ELF-1 (cell line): ENCODE measurements at places on chromosomes 11 and 22.

DNA sequence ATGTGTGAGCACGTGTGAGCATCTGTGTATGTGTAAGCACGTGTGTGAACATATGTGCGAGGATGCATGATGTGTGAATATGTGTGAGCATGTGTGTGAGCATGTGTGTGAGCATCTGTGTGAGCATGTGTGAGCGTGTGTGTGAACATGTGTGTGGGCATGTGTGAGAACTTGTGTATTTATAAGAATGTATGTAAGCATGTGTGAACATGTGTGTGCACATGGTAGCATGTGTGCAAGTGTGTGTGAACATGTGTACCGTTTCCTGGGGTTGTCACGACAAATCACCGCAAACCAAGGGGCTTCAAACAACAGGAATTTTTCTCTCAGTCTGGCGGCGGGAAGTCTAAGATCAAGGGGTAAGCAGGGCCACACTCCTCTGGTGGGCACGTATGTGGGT is 238.3 kb downstream of the CTTN start:
- no peak for DNase-seq

GRCh38 chr22:49862496-49862776 is 8.8 kb downstream of the ZBED4 start:
- DNase-seq = no peak

DNA sequence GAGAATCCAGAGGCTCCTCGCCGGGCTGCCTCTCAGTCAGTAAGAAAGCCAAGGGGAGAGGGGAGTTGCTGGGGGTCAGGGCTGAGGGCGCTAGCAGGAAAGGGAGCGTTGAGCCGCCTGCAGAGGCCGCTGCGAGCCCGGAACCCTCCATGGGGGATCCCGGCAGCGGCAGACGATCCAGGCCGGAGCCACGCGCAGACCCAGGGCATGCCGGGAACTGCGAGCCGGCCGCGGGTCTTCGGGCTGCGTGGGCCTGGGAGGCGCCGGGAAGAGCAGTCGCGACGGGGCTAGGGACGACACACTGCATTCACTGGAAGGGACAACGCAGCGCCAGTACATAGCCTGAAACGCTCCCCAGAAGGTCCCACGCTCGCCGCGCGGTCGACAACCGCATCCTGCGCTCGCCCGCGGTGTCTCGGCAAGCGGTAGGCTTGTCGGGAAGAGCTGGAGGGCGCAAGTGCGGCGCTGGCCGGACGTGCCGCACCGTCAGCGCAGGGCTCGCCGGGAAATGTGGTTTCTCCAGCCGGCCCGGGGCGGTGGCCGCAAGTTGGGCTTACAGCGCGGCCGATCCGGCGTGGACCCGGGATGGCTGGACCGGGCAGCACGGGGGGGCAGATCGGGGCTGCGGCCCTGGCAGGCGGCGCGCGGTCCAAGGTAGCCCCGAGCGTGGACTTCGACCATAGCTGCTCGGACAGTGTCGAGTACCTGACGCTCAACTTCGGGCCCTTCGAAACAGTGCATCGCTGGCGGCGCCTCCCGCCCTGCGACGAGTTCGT is at the start of gene LZTR1:
TSS of gene LZTR1 (plus strand) at position 511 of the 776 bp plus-strand sequence. CDS start at position 586, 75 bp downstream.
- DNase-seq = peak; percentile 90

GRCh38 chr11:31801298-31801702 is 9.8 kb downstream of the PAX6 start:
- peak; percentile 18 for DNase-seq

DNA sequence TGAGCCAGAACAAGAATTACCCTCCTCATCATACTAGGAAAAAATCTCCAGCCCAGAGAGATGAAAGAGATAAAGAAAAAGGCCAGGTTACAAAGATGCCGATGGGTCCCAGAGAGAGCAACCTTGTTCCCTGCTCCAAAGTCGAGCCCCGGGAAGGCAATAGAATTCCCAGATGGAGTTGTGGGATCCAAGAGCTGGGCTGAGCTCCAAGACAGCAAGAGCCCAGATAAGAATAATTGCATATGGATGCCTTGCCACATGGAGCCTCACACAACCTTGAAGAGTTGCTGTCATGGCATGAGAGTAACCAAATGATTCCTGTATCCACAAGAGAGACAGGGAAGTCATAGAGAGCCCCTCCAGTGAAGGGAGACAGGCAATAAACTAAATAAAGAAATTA is 30.9 kb downstream of the IL10RA start:
- DNase-seq = no peak

GRCh38 chr11:75771646-75772410 is 3.2 kb downstream of the DGAT2 start:
- DNase-seq = no peak

DNA sequence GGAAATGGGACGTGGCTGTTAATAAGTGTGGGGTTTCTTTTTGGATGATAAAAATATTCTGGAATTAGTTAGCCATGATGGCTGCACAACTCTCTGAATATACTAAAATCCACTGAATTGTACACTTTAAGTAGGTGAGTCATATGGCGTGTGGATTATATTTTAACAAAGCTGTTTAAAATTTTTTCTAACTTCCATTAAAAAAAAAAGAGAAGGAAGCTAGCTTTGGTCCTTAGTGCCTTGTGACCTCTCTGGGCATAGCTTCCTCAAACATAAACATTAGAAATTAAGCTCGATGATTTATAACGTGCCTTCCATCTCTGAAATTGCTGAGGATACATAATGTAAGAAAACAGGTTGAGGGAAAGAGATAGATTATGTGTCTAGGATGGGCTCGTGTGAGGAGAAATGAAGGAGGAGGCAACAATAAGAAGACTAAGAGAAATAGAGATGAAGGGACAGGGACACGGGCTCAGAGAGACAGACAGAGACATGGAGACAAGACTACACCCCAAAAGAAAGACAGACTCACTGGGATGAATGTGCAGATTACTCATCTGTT is 20.0 kb downstream of the IRAG1 start:
- DNase-seq = no peak

GRCh38 chr11:36364551-36365325 is 68.7 kb downstream of the PRR5L start:
- DNase-seq = no peak

- no peak for DNase-seq
Observed at GRCh38 chr11:44383246-44383645, 73.3 kb upstream of the ALX4 start.

- DNase-seq = peak; percentile 39
Observed at GRCh38 chr11:59943997-59944714, 5.9 kb downstream of the OOSP1 start.

DNA sequence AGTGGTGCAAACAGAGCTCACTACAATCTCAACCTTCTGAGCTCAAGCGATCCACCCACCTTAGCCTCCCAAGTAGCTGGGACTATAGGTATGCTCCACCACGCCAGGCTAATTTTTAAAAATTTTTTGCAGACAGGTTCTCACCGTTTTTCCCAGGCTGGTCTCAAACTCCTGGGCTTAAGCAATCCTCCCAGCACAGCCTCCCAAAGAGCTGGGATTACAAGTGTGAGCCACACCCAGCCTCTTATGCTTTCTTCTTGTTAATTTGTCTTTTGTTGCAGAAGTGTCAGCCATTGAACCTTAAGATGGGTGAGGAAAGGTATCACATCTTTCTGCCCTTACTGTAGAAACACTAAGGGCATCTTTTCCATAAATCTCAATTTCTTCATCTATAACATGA is 34.9 kb downstream of the DENND5A start:
- peak; percentile 36 for DNase-seq

DNA sequence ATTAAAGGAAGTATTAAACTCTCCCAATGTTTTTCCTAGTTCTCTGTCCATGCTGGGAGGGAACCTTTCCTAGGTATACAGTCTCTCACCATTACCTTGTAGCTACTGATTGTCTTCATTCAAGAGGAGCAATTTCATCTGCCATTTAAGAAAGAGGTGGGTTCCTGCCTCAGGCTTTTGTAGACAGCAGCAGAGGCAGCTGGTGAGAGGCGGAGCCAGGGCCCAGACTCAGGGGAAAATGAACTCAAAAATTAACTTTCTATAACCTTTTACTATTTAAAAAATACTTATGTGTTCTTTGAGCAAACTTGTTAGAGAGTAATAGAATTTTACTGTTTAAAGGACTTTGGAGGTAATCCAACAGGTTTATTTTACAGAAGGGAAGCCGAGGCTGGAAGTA is 133.0 kb downstream of the SNX19 start:
- no peak for DNase-seq

DNA sequence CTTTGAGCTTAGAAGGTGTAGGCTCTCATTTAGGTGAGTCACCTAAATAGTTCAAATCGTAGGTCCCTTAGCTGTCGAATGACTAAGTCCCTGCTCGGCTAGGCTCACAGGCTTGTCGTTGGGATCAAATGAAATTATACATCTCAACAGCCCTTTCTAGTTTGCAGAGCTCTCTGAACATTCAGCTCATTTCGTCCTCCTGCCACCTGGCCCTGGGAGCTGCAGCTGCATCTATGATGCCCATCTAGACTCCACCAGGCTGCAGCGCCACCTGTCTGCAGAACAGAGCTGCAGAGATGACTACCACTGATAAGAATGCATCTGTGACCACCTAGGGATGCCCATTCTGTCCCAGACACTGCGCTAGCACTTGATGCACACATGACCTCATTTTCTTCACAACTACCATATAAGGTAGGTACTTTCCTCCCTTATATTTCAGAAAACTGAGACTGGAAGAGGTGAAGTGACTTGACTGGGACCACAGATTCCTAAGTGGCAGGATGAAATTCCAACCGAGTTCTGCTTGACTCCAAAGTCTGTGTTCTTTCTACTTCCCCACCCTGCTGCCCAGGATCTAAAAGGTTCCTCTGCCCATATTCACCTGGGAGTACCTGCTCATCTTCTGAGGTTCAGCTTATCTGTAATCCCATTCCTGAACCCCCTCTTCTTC is 141.1 kb upstream of the NARS2 start:
- DNase-seq = peak; percentile 77

DNA sequence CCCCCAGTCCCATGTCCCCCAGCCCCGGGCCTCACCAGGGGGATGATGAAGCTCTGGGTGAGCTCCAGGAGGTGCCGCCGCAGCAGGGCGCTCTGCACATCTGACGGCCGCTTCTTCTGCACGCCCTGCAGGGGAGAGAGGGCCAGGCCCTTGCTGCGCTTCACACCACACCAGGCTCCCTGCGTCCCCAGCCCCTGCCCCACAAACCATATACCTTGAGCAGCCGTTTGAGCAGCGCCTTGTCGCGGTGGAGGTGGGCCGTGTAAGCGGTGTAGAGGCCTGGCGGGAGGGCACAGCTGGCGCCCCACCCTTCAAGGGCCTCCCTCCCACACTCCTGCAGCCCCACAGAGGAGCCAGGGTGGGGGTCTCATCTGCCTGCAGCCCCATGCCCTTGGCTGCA is 6.2 kb upstream of the PLXNB2 start:
- DNase-seq = no peak

- DNase-seq = no peak
Observed at GRCh38 chr11:19644316-19644715, 68.3 kb upstream of the NAV2 start.

DNA sequence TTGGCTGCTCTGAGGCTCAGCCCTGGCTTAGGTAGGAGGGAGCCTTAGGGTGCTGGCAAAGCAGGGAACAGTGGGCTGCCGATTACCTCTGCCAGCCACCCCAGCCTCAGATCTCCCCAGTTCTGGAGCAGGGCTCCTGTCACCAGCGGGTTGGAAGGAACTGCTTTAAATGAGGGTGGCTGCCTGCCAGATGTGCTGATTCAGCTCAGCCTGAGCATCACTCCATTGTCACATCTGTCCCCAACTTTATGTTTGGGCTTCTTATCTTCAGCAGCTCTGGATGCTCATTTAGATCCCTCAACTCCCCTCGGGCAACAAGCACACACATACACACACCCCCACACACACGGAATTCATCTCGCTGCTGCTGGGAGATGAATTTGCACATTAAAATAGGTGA is 16.9 kb upstream of the ANKK1 start:
- DNase-seq = no peak

DNA sequence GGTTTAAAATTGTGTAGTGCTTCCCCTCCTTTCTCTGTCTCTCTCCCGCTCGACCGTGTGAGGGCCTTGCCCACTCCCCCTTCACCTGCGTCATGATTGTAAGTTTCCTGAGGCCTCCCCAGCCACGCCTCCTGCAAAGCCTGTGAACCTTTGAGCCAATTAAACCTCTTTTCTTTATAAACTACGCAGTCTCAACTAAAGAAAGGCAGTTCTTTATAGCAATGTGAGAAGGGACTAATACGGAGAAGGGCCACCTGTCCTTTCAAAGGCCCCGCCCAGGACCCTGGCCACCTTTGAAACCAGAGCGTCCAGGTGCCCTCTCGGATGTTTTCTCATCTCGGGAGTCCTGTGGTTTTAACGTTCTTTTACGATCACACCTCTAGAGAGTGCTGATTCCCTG is 741.5 kb downstream of the BRD1 start:
- no peak for DNase-seq

GRCh38 chr22:28969401-28970168 is 86.2 kb downstream of the ZNRF3 start:
- DNase-seq = peak; percentile 25

GRCh38 chr11:68651985-68652682 is 32.2 kb upstream of the GAL start:
- no peak for DNase-seq

DNA sequence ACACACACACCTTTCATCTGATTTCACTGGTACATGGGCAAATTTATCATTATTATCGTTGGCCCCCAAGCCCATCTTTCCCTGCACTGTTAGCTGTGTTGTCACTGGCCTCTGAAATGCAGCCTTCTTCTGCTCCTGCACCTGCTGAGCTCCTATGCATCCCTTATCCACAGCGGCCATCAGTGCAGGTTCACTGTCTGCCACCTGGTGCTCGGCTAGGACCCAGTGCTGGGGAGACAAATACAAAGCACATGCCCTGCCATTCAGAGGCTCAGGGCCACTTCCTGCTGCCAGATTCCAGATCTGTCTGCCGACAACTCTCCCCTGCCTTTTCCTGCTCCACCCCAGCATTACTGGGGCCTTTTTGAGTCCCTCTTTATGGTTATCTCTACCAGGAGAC is 1205.4 kb downstream of the TBC1D22A start:
- no peak for DNase-seq

DNA sequence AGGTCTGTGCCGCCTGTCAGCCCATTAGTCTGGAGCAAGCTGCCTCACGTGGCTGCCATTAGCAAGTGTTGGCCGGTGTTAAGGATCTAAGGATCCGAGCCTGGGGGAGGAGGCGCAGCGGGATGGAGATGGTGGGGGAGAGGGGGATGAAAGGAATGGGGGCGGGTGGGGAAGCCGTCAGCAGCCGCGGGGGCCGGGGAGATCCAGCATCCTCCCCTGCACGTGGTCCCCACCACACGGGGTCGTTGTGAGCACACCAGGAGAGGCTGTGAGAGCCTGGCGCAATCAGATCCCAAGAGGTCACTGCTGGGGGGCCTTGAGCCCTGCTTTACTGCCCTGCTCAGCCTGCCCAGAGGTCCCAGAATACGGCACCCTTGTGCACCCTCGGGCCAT is 7.3 kb downstream of the CABP7 start:
- peak; percentile 79 for DNase-seq

- DNase-seq = peak; percentile 83
Observed at GRCh38 chr22:38868886-38869381, 3.1 kb downstream of the CBX6 start.

DNA sequence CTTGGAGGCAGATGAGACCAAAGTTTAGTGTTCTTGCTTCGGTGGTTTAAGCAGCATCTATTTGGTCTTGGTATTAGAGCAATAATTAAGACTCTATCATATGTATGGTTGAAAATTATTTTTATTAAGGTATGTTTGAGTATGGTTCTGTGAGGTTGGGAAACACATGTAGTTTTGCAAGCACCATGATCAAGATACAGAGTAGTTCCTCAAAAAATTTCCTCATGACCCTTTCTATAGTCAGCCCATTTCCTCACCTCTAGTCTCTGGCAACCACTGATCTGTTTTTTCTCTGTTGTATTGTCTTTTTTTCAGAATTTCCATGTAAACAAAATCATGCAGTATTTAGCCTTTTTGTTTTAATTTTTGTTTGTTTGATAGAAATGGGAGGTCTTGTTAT is 18.4 kb downstream of the MTMR3 start:
- no peak for DNase-seq
